ENCODE measurements at places on chromosomes 11 and 22. TPM values are rescaled to one million over a fixed set of nuclear protein-coding genes. Genes with fewer than 3 reads are reported as not detected.

Gene SCUBE2
- total RNA-seq, result 0.35 TPM

Gene HOATZ
- total RNA-seq, result not detected

Gene OR51I1
- total RNA-seq, result not detected

Gene CEP126
- 0.32 TPM for total RNA-seq

Gene GAL
- not detected for total RNA-seq

DNA sequence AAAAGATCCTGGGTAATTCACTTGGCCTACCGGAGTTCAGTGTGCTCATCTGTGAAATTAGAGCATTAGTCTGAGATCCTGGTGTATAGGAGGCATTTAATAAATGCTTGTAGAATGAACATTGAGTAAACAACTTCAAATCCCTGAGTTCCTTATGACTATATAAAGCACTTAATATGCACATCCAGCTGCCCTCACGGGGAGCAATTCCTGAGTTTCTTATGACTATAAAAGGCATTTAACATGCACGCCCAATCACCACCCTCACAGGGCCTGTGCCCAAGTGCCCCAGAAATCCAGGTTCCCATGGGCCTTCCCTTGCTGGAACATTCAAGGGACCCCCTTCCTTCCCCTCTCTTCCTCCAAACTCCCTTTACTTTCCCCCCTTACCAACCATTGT lies 13.6 kb downstream of the DRD2 start:
- peaks cover 9% of the 10 kb centered on the region for H3K4me1 ChIP-seq
- H3K36me3 ChIP-seq, result no peaks in the 10 kb centered on the region
- DNase-seq, result no peak
- no peak overlapping the region for H3K27ac ChIP-seq

DNA sequence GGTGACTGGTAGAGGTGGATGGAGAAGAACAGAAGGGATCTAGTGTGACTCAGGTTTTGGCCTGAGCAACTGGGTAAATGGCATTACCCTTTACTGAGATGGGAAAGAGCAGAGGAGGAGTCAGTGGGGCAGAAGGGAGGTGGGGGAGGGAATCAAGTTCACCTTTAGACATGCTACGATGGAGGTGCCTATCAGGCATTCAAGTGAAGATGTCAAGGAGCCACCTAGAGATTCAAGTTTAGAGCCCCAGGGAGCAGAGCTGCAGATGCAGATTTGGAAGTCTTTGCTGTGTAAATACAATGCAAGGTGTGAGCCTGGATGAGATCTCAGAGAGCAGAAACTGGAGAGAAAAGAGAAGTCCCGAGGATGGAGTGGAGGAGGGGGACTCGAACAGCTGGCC lies 979 bp upstream of the MOGAT2 start:
- H3K4me3 ChIP-seq, result no peak overlapping the region
- no peak overlapping the region for H3K27ac ChIP-seq
- no peaks in the 10 kb centered on the region for H3K27me3 ChIP-seq
- no peaks in the 10 kb centered on the region for H3K4me1 ChIP-seq
- DNase-seq, result no peak

DNA sequence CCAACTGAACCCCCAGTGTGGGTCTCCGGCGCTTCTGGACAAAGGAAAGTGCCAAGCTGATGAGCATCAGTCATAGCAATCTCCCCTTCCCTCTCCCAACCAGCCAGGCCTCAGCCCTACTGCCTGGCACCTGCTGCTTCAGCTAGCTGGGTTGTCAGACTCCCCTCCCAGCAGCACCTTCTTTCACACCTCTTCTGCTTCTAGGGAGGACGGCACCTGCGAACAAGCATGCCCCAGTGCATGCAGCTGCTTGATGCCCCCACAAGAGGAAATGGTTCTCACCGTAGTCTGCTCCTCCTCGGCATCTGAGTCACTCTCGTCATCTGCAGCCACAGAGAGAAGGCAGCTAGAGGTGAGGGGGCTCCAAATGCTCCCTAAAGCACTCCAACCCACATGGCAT lies 25.4 kb downstream of the THOC5 start:
- H3K4me3 ChIP-seq, result no peak overlapping the region
- H3K4me1 ChIP-seq, result no peaks in the 10 kb centered on the region
- peaks cover 50% of the 10 kb centered on the region for H3K36me3 ChIP-seq
- DNase-seq, result no peak
- H3K27ac ChIP-seq, result no peak overlapping the region

DNA sequence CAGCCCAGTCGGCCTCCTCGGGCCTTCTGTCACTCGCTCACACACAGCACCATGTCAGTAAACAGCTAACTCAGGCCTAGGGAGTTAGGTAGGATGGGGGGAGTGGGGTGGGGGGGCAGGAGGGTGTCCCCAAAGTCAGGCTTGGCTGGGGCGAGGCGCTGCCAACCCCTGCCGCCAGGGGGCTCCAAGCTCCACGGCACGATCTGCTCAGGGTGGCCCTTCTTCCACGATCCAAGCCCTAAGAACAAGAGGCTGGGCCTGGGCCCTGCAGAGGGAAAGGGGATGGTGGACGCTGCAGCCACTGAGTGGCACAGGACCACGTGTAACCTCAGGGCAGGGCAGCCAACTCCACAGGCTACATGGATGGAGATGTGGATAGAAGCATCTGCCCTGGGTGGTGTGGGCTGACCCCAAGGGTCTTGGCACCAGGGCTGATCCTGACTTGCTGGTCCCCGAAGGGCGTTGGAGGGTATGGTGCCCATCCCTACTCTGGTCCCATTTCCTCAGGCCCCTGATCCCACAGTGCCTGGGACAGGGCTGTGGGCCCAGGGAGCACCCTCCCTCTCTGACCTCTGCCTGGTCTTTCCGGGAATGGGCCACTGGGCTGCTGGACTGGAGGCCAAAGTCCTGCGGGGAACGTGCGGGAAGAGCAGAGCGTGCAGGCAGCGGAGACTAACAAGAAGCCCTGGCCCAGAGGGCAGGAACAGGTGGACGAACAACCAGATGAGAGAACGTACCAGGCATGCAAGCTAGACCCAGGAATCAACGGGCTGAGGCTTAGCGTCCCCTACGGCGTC lies 29.1 kb upstream of the TXNRD2 start:
- peaks cover 15% of the 10 kb centered on the region for H3K4me1 ChIP-seq
- no peak overlapping the region for H3K27ac ChIP-seq
- H3K36me3 ChIP-seq, result peaks cover 12% of the 10 kb centered on the region
- no peak overlapping the region for H3K4me3 ChIP-seq

- no peak overlapping the region for H3K4me3 ChIP-seq
- H3K27ac ChIP-seq, result no peak overlapping the region
- DNase-seq, result no peak
- H3K4me1 ChIP-seq, result no peaks in the 10 kb centered on the region
Observed at GRCh38 chr11:117663821-117664220, 133.2 kb downstream of the DSCAML1 start.

DNA sequence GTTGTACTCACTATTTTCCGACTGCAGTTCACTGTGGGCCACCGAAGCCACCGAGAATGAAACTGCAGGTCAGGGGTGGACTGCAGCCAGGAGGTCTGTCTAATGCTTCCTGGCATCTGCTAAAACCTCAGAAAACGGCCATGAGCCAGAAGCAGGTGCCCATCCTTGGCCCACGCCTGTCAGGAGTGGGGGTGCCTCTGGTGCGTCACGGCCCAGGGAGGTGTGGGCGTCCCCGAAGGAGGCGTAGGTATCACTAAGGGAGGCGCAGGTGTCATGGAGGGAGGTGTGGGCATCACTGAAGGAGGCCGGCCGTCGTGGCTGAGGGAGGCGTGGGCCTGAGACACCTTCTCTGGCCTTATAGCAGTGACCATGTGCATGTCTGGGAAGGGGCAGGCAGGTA lies 456.2 kb downstream of the TBC1D22A start:
- no peaks in the 10 kb centered on the region for H3K27me3 ChIP-seq
- H3K4me1 ChIP-seq, result no peaks in the 10 kb centered on the region
- H3K4me3 ChIP-seq, result no peak overlapping the region
- H3K27ac ChIP-seq, result no peak overlapping the region
- no peak for DNase-seq

GRCh38 chr11:73461964-73462363 lies 85.8 kb downstream of the RELT start:
- DNase-seq, result no peak
- H3K27ac ChIP-seq, result no peak overlapping the region
- no peaks in the 10 kb centered on the region for H3K27me3 ChIP-seq
- H3K4me1 ChIP-seq, result peaks cover 17% of the 10 kb centered on the region
- no peaks in the 10 kb centered on the region for H3K36me3 ChIP-seq

- H3K27ac ChIP-seq, result no peak overlapping the region
- DNase-seq, result no peak
- H3K36me3 ChIP-seq, result peaks cover 19% of the 10 kb centered on the region
- no peak overlapping the region for H3K4me3 ChIP-seq
- peaks cover 54% of the 10 kb centered on the region for H3K4me1 ChIP-seq
Observed at GRCh38 chr11:17700991-17701390, 18.4 kb upstream of the MYOD1 start.

Data from SJCRH30 (cell line).